Lung (tissue), 17 donors: ENCODE measurements at places on chromosomes 13 and 19. TPM values are rescaled to one million over a fixed set of nuclear protein-coding genes. Genes with fewer than 3 reads are reported as not detected.

The PLVAP gene
- polyA plus RNA-seq, result 22.6 TPM

The NCR1 gene
- polyA plus RNA-seq, result 1.6 TPM

DNA sequence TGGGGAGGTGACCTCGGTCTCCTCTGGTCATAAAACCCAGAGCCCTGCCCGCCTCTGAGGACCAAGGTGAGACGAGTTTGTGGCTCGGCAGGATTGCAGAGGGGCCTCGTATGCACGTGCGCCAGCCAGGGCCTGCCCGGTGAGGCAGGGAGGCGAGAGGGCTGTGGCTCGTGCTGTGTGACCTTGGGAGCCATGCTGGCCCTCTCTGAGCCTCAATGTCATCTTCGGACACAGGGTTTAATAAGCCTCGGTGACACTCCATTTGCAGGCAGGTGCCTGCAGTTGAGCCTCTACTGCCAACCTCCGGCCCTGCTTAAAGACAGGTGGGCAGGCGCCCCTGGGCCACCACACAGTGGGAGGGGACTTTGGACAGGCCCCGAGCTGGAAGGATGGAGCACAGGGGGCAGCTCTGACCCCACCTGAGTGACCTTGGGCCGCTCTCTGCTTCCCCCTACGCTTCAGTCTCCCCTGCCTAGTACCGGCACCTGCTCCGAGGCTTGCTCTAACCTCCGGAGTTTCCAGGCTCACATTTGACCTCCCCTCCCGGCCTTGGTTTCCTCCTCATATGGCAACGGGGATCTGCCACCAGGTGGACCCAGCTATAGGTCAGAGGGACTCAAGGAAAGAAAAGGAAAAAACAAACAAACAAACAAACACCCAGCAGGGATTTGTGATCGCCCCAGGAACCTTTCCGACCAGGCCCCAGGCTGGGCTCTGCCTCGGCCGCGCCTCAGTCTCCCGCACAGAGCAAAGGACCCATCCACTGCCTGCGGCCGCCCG, 3.1 kb downstream of the ZBTB7A start:
- H3K27me3 ChIP-seq, result no peaks in the 10 kb centered on the region
- H3K4me3 ChIP-seq, result peak overlapping the region; percentile 85
- H3K27ac ChIP-seq, result peak overlapping the region; percentile 95
- peaks cover 6% of the 10 kb centered on the region for H3K36me3 ChIP-seq
- H3K4me1 ChIP-seq, result peaks cover 11% of the 10 kb centered on the region

DNA sequence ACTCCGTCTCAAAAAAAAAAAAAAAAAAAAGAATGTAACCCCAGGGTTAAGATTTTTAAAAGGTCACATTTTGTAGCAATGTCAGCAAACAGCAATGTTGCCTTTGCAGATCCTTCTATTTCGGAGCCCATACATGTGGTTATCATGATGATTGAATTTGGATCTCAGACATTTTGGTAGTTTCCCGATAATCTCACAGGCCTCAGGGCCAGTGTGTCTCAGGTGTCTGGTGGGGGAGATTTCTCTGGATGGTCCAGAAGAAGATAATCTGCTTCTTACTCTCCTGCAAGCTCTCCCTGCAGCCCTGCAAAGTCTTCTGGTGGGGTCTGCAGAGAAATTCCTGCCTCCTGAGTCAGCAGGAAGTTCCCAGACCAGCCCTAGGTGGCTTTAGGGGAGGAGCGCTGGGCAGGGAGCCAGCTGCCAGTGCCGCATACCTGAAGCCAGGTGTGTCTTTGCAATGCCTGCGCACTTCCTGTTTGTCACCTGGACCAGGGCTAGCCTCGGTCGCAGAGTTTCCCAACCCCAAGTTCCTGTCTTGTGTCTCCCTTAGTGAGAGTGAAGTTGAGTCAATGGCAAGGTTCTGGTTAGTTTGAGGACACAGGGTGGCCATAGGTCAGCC, 1.4 kb downstream of the SH2D3A start:
- no peak overlapping the region for H3K4me3 ChIP-seq
- DNase-seq, result peak; percentile 80
- no peaks in the 10 kb centered on the region for H3K4me1 ChIP-seq
- peak overlapping the region; percentile 87 for H3K27ac ChIP-seq

- H3K4me1 ChIP-seq, result no peaks in the 10 kb centered on the region
- no peaks in the 10 kb centered on the region for H3K36me3 ChIP-seq
- H3K27me3 ChIP-seq, result no peaks in the 10 kb centered on the region
These were observed 23.1 kb upstream of the TNFSF14 start for GRCh38 chr19:6693056-6693471.
